ENCODE measurements at places on chromosomes 2 and 18.
A peak's percentile ranks its signal among the peaks of the same experiment; 100 is the strongest.

DNA sequence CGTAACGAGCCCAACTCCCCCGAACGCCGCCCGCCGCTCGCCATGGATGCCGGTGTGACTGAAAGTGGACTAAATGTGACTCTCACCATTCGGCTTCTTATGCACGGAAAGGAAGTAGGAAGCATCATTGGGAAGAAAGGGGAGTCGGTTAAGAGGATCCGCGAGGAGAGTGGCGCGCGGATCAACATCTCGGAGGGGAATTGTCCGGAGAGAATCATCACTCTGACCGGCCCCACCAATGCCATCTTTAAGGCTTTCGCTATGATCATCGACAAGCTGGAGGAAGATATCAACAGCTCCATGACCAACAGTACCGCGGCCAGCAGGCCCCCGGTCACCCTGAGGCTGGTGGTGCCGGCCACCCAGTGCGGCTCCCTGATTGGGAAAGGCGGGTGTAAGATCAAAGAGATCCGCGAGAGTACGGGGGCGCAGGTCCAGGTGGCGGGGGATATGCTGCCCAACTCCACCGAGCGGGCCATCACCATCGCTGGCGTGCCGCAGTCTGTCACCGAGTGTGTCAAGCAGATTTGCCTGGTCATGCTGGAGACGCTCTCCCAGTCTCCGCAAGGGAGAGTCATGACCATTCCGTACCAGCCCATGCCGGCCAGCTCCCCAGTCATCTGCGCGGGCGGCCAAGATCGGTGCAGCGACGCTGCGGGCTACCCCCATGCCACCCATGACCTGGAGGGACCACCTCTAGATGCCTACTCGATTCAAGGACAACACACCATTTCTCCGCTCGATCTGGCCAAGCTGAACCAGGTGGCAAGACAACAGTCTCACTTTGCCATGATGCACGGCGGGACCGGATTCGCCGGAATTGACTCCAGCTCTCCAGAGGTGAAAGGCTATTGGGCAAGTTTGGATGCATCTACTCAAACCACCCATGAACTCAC lies 673 bp downstream of the PCBP1 start:
- no peak for DNase-seq

- DNase-seq, result no peak
Measured at GRCh38 chr2:170739507-170740046, 24.4 kb downstream of the SP5 start.

DNA sequence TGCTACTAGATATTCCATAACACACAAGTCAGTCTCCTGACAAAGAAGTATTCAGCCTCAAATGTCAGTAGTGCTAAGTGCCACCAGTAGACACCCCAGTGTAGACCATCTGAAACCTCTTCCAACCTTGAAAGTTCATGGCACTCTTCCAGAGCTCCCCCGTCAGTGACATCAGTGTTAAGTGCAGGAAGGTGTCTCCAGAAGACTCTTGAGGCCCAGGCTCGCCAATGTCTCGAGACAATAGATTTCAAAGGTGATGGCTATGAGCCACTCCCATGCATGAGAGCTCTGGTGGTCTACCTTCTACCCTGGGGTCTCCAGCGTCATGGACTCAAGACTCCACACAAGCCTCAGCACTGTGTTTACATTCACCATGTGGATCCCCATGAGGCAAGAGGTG lies 183.8 kb downstream of the SMAD2 start:
- DNase-seq, result no peak

- peak; percentile 69 for DNase-seq
Measured at GRCh38 chr2:56687169-56687568, 503.4 kb downstream of the CCDC85A start.

GRCh38 chr2:184053326-184053725 lies 545.0 kb upstream of the ZNF804A start:
- DNase-seq, result no peak

DNA sequence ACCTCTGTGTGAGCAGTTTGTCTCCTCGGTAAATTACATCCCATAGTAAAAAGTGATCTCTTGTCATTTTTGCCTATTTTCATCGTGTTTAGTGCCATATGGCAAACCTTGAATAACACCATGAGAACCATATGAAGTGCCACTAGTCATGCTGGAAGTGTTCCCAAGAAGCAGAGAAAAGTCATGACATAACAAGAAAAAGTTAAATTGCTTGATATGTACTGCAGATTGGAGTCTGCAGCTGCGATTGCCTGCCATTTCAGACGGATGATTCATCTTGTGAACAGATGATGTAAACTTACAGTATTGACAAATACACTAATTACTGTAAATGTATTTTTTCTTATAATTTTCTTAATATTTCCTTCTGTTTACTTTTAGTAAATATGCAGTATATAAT lies 846.7 kb downstream of the BCL11A start:
- no peak for DNase-seq

All from fibroblast of skin of left biceps (primary cell).